Activated T-cell treated with anti-CD3 and anti-CD28 coated beads for 4 hours (primary cell): ENCODE measurements at places on chromosomes 6 and 20.

- DNase-seq, result no peak
Measured at GRCh38 chr20:50379049-50379990, 130.9 kb upstream of the PTPN1 start.

DNA sequence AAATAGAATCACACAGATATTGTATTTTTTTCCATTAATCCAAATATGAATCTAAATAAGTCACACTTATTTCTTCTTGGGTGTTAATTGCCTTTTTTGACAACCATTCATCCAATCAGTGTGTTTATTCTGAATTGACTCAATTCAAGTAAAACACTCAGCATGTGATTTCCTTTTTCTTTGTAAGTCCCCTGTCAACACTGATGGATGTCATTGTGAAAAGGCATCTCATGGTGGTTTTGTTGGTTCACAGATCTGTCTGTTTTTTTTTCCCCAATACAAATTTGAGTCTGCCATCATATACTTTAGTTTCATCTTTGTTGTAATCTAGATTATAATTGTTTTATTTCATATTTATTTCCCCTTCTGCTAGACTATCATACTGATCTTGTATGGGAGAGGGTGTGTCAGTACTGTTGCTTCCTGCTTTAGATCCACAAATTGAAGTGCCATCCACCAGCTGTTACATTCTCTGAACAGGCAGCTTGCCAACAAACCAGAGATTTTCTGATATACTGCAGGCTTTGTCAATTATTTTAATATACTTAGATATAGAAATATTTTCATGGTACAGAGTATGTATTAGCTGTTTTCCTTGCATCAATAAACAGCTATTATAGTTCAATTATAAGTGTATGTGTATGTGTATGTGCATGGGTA, 64.2 kb upstream of the FLRT3 start:
- DNase-seq, result no peak

DNA sequence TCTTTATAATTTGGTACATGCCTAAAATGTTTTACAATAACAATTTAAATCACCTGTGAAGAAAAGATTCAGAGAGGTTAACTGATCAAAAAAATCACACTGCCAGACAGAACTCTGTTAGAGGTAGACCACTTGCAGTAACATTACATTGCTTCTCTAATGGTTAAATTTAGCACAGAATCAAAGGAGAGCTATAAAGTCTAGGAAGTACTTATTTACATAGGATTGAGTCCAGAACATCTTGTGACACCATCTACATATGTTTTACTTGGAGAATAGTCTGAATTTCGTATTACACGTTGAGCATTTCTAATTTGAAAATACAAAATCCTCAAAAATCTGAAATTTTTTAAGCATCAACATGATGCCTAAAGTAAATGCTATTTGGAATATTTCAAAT, 17.2 kb upstream of the TBC1D20 start:
- no peak for DNase-seq

DNA sequence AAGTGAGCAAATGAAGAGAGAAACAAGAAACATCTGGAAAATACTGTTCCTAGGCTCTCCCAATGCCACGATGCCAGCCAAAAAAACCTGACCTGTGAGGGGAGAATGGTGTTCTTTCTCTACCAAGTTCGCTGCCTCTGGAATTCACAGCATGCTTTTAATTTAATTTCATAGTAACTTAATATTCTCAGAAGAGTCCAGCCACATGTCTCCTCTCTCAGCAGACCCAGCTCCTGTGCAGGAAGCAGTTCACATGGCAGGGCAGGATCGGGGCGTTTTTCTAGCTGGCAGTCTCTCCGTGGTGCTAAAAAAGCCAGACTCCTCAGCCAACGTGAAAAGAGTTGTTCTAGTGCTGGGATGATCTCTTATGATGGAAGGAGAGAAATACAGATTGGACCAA, 57.5 kb downstream of the BFSP1 start:
- no peak for DNase-seq

GRCh38 chr20:34624629-34625028, 52.3 kb downstream of the PIGU start:
- no peak for DNase-seq

DNA sequence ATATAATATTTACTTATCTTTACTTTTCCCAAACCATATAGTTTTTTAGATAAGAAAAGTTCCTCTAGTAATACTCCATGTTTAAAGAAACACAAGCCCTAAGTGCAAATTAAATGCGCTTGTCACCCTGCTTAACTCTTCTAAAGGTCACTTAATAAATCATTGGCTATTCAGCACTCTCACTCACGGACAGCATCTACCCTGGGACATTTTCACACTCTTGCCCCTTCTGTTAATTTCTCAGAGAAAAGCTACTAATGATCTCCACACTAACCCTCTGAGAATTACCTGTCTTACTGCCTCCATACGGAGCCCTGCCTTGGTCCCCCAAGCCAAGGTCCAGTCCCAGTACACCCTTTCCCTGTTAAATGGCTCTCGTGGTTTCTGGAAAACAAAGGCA, 102.2 kb downstream of the NRN1 start:
- no peak for DNase-seq

DNA sequence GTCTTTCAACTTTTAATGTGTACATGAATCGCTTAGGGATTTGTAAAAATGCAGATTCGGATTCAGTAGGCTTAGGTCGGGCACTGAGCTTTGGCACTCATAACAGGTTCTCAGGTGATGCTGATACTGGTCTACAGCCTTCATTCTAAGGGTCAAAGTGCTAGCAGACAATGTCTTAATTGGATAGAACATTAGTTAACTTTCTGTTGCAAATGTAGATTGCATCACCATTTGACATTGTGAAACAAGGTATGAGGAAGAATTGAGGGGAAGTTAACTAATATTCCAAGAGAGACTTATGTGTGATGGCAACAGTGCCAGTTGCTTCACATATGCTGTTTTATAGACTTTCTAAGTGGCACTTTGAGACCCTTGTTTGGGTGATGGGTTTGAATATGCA, 86.9 kb downstream of the MLIP start:
- no peak for DNase-seq
